ENCODE measurements at places on chromosomes 3 and 15.

GRCh38 chr15:88401251-88401995 is 65.8 kb downstream of the MRPL46 start:
- DNase-seq = no peak

- DNase-seq = no peak
These were observed 54.8 kb upstream of the CTSH start for GRCh38 chr15:78999636-79000035.

DNA sequence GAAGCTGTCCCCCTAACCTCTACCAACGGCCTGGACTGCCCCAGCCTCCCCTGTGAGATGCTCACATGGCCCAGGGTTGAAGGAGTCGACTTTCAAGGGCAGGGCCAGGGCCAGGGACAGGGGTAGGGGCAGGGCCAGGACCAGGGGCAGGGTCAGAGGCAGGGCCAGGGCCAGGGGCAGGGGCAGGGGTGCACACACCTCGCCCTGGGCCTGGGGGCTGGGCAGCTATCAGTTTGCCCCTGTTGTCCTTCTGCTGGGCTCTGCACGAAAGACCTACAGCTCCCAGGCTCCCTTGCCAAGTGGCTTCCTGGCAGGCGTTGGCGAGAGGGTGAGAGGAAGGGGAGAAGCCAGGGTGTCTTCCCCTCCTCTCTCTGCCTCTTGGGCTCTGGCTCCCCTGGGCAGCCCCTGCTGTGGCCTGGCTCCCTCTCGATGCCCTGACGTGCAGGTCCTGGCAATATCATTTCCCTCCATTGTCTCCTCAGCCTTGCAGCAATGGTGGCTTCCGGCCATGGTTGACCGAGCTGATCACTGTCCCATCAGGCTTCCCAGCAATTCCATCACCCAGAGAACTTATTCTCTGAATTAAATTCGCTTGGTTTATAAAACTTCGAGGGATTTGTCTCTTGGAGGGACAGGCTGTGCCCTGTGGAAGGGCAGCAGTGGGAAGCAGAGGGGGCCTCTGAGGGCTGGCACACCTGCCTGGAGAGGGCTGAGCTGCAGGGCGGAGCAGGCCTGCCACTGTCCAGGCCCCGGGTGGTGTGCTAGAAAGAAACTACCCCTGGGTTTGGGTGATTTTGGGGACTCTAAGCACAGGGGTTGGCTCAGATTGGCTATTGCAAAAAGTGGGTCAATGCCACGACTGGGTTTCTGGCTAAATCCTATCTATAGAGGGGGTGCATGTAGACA is 13.9 kb downstream of the PRR23E start:
- peak; percentile 10 for DNase-seq

- no peak for DNase-seq
These were observed 37.8 kb downstream of the CCNL1 start for GRCh38 chr3:157122116-157122515.

DNA sequence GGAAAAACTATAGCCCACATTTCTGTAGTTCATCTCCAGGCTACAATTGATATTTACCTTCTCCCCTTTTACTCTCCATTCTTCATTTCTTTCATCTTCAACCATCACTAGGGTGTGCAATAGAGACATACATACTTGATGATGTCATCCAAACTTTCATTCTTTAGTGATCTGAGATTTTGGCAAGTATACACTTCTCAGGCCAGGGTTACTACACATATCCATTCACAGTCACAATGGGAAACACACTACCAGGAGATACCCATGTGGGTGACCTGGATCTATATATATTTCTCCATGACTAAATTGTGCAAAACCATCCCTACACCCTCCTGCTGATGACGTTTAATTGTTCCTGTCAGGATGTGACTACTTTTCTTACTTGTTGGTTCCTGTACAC is 769.5 kb upstream of the DPPA4 start:
- DNase-seq = no peak

- DNase-seq = no peak
These were observed 305.7 kb downstream of the RPLP1 start for GRCh38 chr15:69758291-69758771.

DNA sequence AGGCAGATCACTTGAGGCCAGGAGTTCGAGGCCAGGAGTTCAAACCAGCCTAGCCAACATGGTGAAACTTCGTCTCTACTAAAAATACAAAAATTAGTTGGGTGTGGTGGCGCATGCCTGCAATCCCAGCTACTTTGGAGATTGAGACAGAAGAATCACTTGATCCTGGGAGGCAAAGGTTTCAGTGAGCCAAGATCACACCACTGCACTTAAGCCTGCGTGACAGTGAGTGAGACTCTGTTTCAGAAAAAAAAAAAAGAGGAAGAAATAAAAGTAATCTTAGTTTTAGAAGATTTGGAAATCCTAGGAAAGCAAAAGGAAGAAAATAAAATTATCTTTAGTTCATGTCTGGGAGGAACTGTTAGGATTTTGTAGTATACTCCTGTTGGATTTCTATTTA is 77.2 kb downstream of the IL12A start:
- no peak for DNase-seq

DNA sequence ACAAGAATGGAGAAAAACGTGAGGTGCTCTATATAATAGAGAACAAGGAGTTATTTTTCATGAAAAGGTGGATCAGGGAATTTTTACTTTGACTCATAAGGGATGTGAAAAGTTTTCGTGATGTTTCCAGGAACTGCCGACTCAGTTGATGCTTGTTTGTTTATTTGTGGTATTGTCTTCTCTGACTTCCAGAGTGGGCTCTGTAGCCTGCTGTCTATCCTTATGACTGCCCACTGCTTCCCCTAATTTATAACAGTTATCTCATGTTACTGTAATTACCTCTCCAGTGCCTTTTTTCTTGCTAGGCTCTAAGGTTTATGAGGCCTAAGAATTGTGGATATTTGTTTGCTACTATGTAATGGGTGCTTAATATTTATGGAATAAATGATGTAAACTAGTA is 12.3 kb downstream of the ARL13B start:
- no peak for DNase-seq

DNA sequence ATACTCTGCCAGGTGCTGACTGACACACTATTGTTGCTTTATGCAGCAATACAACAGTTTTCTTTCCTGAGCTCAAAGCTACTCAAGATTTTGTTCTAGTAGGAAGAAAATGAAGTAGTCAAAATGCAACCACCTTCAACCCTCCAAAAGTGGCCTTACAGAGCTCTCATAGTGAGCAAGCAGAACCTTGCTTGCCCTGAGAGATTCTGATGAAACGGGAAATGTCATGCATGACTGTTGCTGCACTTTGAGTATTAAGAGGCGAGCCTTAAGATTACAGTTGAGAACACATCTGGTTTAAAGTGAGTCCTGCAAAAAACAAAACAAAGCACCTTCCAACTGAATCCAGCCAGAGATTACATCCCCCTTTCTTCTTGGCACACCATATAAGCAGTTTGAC is 29.7 kb downstream of the MINDY4B start:
- no peak for DNase-seq

GRCh38 chr15:84874981-84875699 is 9.3 kb upstream of the SLC28A1 start:
- DNase-seq = no peak

DNA sequence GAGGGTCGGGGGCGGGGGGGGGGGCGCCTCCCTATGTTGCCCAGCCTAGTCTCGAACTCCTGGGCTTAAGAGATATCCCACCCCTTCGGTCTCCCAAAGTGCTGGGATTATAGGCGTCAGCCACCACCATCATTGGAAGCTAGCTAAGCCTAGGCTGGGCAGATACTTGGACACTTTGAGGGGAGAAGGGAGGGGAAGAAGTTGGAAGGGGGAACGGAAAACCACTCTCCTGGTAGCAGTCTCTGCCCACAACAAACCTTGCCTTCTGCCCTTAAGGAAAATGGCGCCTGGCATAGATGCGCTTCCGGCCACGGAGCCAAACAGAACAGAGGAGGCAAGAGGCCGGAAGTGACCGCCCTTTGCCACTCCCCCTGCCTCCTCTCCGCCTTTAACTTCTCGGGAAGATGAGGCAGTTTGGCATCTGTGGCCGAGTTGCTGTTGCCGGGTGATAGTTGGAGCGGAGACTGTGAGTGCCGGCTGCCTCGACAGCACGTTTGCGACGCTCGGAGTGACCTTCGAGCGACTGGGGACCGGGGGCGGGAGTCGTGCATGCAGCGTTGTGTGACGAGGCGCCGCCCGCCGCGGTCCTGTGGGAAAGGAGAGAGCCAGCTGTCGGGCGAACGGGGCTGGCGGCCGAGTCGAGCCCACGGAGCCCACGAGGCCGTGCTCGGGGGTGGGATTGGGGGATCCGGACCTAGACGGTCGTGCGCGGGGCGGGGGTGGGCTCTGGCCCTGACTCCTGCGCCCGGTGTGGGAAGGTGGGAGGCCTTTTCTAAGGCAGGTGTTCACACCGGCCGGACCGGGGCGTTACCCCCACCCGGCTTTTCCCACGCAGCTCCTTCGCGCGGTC is at the start of gene MFN1:
TSS of gene MFN1 (plus strand) at position 365 of the 850 bp plus-strand sequence. CDS start 1,143 bp downstream, outside the sequence.
- DNase-seq = peak; percentile 92

- DNase-seq = no peak
These were observed 5.4 kb downstream of the TGFBR2 start for GRCh38 chr3:30611613-30612436.

- no peak for DNase-seq
These were observed 95.8 kb downstream of the MESD start for GRCh38 chr15:80893777-80894176.

GRCh38 chr15:49843725-49844124 is 222.9 kb downstream of the DTWD1 start:
- no peak for DNase-seq

- no peak for DNase-seq
These were observed 65.3 kb upstream of the FSTL1 start for GRCh38 chr3:120516136-120516535.

- DNase-seq = peak; percentile 14
These were observed 484.5 kb downstream of the TAFA4 start for GRCh38 chr3:68447885-68448284.

DNA sequence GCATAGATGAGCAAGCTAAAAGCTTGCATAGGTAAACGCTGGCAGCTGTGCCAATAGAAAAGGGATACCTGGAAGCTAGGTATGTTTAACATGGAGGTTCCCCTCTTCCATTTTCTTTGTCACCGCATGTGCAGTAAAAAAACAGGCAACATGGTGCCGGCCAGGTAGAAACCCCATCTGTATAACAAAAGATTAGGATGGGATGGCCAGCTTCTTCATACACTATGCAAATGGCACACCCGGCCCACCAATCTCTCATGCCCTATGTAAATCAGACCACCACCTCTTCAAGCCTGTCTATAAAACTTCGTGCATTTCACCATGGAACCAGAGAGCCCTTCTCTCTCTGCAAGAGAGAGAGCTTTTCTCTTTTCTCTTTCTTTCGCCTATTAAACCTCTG is 224.3 kb upstream of the P2RY1 start:
- no peak for DNase-seq

- DNase-seq = peak; percentile 20
These were observed 57.9 kb upstream of the SEC22A start for GRCh38 chr3:123143669-123144411.

DNA sequence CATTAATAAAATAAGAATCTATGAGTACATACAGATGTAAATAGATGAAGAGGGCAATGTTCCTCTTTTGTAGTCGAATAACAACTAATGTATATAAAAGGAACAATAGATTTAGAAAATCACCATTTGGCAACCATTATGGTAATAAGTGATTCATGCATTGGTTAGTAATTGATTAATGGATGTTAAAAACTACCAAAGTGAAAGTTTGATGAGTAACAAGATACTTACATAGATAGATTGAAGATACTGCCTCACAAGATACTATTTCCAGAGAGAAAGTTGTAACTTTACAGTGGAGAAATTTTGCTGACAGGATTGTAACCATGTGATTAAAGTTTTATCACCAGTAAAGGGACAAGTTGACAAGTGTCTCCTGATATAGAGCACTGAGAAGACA is 55.0 kb downstream of the TCF12 start:
- DNase-seq = no peak

- DNase-seq = peak; percentile 66
These were observed 60.7 kb downstream of the RPL22L1 start for GRCh38 chr3:170809007-170809974.

DNA sequence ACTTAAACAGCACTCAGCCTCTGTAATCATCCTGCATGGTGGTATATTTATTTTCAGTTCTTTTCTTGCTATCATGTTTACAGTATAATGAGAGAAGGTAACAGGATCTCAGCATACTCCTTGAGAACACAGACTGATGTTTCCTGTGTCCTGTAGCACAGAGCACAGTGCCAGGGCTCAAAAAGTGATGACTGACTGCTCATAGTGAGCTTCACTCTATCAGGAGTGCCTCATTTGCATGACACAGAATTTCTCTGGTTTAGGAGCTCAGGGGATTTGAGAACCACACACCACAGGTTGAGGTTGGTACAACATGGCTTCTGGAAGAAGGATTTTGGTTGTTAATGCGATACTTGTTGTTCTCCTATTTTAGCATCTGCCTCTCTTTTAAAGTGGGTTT is 68.5 kb upstream of the SLC2A2 start:
- no peak for DNase-seq

DNA sequence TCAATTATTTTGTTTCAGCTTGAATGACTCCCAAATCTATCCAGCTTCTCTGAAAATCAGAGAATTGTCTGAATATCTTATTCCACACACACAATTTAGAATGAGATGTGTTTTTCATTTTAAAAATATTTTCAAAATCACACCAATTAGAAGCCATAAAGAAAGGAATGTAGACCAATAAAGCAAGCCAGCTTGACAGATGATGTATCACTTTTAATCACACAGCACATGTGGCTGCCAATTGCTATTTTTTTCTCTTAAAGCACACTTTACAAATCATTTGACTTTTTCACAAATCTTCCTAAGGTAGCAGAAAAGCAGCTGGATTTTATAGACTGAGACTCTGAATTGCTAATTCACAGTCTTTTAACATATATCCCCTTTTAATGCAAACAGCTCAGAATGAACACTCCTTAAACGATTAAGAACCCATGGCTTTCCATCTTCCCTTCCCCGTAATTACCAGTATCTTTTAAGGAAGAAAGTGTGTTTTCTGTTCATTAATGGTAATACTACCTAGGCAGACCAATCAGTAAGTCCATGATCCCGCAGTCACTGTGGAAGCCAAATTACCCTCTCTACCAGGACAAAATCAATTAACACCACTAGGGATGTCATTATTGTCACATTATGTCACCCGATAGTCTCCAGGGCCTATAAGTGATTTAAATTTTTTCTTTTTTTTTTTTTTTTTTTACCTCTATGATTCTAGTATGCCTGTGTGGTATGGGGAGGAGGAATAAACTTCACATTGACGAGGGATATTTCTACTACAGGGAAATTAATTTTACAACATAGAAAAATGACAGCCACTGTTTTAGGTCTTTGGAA is 250.0 kb upstream of the VEPH1 start:
- no peak for DNase-seq

All from D341Med (cell line).